ENCODE measurements at places on chromosomes 4 and X.

GRCh38 chr4:187983746-187984145 is 11.8 kb upstream of the ZFP42 start:
- no peak for DNase-seq

- no peak for DNase-seq
These were observed 6.3 kb downstream of the TMEM154 start for GRCh38 chr4:152673489-152673888.

GRCh38 chrX:84362184-84362838 is 139.9 kb downstream of the HDX start:
- no peak for DNase-seq

DNA sequence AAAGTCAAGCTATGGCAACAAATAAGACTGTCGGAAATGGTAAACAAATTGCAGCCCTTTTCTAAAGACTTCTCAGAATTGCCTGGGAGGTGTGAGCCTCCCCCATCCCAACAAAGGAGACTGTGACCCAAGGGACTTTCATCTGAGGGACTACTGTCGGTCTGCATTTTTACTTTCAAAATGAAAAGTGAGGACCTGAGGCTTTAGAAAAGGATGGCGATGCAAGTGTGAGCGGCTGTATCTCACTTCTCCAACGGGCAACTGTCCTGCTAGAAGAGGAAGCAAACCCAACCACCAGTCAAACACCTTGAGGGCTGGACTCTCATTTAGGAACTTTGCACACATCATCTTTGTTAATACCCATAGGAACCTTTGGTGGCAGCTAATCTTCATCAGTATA is 62.6 kb upstream of the CLNK start:
- no peak for DNase-seq

GRCh38 chr4:119002476-119002875 is 113.8 kb downstream of the SYNPO2 start:
- DNase-seq: no peak

GRCh38 chrX:55489314-55490009 is at the start of gene USP51:
Gene USP51, minus strand, starts transcription at chrX:55489848. Its CDS starts 909 bp downstream, at chrX:55488939.
- DNase-seq: no peak

GRCh38 chr4:23332313-23332712 is 557.5 kb downstream of the PPARGC1A start:
- DNase-seq: no peak

DNA sequence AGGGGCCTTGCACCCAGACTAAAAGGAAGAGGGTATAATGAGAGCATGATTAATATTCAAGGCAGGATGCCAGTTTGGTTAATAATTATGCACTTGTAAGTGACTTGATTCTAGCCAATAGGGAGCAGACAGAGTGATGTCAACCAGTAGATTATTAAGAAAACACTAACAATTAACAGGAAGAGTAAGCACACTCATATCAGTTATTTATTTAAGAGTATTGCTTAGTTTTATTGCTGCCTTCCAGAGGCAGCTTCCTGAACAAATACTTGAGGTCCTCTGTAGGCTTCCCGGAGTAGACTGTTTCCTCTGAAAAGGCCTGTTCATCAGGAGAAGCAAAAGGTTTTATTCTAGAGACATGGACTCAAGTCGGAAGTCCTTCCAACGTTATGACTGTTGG is 129.1 kb upstream of the AFF2 start:
- no peak for DNase-seq

DNA sequence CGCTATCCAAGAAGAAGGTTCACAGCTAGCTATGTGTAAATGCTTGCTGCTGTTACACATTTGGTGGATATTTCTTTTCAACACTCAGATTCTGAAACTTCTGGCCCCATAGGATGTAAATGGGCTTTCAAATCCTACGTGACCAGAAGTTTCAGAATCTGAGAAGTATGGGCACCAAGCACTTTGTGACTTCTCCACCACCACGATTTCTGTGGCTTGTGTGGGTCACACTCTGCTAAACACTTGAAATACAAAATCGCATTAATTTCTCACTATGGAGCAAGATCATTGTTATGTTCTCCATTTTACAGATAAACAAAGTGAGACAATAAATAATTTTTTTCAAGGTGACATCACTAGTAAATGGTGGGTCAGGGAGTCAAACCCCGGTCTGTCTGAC is 259.4 kb upstream of the JADE1 start:
- DNase-seq: no peak

DNA sequence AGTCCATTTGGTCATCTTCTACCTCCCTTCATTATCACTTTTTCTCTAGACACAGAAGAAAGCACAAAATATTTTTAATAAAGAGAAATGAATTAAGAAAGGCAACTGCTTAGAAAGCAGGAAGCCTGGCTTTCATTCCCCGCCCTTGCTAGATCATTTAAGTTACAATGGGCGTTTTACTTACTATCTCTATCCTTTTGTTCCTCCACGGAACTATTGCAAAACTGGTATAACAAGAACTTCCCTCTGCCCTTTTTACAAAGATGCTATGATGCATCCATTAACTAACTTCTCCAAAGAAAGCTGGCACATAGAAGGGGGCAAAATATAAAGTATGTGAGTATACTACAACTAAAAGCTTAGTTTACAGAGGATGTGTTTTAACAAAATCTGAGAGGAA is 434.5 kb upstream of the FTHL17 start:
- no peak for DNase-seq

- DNase-seq: no peak
These were observed 284.4 kb downstream of the AFF2 start for GRCh38 chrX:148784856-148785255.

DNA sequence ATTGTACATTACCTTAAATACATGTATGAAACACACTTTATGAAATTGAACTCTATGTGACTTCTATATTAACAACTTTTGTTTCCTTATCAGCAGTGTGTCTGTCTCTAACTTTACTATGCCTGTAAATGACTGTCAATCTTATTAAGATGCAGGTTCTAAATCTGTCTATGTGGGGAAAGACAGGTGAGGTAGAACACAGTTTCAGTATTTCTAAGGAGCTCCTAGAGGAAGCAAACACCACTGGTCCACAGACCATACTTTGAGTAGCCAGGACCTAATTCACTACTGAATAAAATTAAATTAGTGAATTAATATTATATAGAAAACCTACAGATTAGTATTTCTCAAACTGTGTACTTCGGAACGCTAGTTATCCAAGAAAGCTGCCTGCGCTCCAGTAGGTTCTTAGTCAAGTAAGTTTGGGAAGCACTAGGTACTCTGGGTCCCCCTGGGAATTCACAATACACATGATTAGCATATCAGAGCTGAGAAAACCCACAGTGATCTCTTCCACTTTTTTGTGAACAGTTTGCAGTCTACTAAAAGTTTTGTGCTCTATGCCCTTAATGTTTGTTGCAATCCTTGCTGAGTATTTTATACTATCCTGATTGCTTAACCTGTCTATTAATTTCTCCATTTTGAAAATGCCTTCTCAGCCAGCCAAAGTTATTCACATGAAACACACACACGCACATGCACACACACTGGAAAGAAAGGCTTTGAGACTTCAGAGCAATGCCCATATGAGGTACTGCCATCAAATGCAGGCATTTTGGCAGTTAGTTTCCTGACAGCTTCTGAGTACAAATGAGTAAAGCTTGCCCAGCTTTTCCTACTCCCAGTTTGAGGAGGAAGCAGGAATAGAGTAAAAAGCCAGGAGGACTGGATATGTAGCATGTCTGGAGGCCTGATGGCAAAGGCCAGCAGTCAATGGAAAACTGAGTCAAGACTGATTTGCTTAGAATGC is 133.6 kb upstream of the CPEB2 start:
- DNase-seq: no peak

DNA sequence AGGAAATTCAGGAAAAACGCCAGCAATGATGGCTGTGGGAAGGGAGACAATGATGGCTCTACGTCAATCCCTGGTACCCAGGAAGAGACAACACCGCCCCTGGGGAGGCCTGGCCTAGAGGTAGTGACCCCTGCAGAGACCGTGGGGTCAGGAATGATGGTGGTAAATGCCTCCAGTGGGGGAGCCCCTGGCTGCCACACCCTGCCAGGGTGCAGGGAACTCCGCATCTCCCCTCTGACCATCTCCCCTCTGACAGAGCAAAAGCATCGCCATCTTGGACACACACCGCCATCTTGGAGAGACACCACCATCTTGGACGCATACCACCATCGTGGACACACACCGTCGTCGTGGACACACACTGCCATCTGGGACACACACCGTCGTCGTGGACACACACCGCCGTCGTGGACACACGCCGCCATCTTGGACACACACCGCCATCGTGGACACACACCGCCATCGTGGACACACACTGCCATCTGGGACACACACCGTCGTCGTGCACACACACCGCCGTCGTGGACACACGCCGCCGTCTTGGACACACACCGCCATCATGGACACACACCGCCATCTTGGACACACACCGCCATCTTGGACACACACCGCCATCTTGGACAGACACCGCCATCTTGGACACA is 9.9 kb downstream of the ASMTL start:
- no peak for DNase-seq
